Stimulated activated CD4-positive, alpha-beta T cell treated with anti-CD3 and anti-CD28 coated beads, Interleukin-2, amount 100 ng/mL, for 4 hours (primary cell): ENCODE measurements at places on chromosomes 13 and 19.

DNA sequence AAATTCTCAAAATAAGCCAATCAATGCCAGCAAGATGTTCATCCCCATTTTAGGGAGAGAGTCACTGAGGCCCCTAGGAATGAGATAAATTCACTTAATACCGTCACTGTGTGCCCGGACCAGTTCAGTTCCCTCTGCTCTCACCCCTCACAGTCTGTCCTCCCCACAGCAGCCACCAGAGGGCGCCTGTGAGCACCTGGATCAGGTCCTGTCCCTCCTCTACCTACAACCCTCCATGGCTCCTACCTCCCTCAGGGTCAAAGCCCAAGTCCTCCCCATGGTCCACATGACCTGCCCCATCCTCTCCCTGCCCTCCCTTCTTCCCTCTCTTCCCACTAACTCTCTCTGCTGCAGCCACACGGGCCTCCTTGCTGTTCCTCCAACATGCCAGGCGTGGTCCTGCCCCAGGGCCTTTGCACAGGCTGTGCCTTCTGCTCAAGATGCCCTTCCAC is 42.0 kb upstream of the NFIC start:
- peak; percentile 62 for DNase-seq

DNA sequence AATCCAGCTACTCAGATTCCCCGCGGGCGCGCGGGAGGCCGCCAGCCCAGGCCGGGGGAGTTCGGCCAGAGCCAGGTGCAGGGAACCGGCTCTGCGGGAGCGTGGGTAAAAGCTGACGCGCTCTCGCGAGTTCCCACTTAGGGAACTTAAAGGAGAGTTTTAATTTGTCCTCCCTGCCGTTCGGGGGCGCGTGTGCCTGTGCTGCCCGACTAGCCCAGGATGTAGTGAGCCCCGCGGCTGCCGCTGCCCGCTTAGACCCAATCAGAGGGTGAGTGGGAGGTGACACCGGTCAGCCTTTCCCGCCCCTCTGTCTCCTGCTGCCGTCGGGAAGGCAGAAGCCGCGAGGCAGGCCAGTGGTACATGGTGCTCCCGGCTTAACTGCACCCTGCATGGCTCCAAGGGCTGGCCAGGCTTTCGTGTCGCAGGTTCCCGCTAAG is 36.0 kb upstream of the NEK3 start:
- DNase-seq: peak; percentile 25

GRCh38 chr13:103100830-103101229 is 34.6 kb upstream of the SLC10A2 start:
- no peak for DNase-seq

GRCh38 chr13:114047358-114047881 is 73.5 kb upstream of the C13orf46 start:
- DNase-seq: no peak

DNA sequence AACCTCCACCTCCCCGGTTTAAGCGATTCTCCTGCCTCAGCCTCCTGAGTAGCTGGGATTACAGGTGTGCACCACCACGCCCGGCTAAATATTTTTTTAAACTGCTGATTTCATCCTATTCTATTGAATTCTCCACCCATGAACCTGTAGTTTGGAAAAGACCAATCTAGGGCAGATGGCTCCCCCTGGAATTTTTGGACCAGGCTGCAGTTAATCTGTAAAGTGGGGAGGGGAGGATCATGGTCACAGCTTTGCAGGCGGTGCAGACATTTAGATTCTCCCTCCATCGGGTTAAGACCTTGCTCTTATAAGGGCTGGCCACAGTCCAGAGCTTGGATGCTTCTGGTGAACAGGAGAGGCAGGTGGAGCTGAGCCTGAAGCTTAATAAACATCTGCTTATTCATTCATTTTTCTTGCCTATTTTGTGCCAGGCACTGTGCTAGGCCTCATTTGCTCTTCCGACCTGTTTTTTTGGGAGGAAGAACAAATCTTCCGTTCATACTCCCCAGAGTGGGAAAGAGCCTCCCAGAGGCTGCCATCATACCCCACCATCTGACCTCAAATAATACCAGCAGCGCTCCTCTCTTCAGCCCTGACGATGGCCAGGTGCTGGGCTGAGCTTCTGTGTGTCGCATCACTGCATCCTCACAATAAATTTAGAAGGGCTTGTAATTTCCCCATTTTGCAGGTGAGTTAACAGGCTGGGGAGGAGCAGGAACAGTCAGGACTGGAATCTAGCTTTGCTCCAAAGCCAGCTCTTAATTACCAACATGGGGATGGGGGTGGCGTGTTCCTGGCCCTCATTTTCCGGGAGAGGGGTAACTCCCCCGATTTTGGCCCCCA is 902 bp upstream of the CCDC106 start:
- DNase-seq: no peak

- DNase-seq: no peak
These were observed 11.5 kb downstream of the UBXN6 start for GRCh38 chr19:4445963-4446703.

DNA sequence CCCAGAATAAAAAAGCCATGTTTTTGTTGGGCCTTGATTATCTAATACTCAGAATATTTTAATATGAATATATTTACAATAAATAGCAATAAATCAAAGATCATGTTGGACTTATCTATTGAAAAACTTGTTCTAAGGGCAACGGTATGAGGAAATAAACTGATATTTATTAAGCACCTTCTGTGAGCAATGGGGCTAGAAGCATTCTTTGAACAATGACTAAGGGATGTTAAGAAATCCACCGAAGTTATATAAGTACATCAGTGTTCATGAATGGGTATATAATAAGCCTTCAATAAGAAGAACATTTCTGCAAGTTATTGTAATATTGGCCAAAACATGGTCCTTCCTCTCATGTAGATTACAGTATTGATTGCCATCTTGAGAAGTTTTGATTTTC is 221.8 kb downstream of the OXGR1 start:
- DNase-seq: no peak

- DNase-seq: no peak
These were observed 22.0 kb upstream of the BCL3 start for GRCh38 chr19:44726465-44726864.

DNA sequence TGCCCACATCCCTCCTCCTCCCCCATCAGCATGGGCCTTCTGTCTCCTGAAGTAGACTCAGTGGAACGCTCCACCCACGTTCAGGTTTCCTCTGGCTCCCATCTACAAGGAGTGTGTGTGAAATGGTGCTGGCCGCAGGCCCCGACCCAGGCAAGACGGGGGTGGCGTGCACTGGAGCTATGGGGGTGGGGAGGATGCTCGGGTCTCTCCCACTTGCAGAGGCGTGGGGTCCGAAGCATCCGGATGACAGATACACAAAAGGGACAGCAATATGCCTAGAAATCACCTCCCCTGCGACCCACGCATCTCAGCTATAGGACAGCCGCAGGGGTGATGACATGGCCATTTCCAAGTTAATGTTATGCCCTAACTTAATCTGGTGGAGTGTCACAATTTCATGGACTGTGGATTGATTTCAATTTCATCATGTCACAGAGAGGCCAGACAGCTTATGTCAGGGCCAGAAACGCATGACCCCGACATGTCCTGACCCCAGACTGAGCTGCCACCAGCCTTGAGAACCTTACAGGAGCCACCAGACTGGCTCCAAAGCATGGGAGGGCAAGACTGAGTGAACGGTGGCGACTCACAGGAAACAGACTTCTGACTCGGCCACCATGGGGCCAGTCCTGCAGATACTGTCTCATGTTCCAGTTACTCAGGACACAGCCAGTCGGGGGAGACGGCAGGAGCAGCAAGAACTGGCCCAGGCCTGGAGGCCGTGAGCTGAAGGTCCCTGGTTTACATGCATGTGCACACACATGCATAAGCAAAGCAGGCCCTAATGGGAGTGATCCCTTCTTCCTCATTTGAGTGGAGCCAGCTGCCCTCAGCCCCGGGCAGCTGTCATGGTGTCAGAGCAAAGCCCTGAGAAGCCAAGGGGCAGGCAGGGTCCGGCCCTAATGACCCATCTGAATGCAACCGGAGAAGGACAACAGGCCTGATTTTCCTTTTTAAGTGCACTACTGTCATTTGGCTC is 82.2 kb downstream of the SLC7A1 start:
- DNase-seq: no peak

- DNase-seq: no peak
These were observed 519 bp downstream of the PTPRS start for GRCh38 chr19:5339950-5340636.

GRCh38 chr13:21402586-21403307 is 56.4 kb downstream of the ZDHHC20 start:
- DNase-seq: no peak

DNA sequence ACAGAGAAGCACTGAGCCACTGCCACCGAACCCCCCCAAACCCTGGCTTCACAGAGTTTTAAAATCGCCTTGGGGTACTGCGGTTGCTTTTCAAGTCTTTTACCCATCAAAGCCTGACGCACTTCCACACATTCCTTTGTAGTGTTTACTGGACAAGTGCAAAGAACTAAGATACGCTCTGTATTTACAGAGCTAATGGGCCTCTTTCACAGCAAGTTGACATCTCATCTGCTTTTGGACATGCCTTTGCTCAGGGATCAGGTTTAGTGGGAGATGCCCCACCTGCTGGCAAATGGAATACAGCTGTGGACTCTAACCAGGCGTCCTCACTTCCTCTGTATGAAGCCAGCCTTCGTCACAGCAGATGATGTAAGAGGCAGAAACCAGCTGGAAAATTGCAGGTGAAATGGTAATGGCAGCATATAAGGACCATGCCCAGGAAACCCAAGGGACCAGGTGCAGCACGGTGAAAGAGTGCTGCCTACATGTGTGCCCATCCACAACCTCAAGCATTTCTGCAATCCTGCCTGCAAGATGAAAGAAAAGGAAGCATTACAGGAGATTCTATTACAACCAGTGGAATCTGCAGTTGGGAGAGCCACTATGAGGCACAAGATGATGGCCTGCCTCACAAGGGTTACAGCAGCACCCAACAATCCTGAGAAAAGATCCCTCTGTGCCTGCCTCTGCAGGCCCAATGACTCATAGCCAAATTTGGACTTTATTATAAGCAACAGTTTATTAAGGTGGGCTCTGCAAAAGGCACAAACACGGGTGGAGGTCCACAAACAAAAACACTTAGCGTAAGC is 34.7 kb downstream of the BRD4 start:
- no peak for DNase-seq

GRCh38 chr13:108958013-108958376 is 328.6 kb downstream of the MYO16 start:
- DNase-seq: no peak
